ENCODE measurements at places on chromosomes 3 and 15.

DNA sequence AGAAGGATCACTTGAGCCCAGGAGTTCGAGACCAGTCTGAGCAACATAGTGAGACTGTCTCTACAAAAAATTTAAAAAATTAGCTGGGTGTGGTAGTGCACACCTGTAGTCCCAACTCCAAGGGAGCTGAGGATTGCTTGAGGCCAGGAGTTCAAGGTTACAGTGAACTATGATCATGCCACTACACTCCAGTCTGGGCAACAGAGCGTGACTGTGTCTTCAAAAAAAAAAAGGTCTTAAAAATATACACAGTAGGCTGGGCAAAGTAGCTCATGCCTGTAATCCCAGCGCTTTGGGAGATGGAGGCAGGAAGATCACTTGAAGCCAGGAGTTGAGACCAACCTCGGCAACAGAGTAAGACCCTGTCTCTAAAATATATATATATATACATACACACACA lies 11.2 kb upstream of the CAMK1 start:
- peaks cover 2% of the 10 kb centered on the region for H3K4me1 ChIP-seq
- H3K36me3 ChIP-seq = peaks cover 58% of the 10 kb centered on the region
- no peak overlapping the region for H3K27ac ChIP-seq

GRCh38 chr3:128556907-128557306 lies 63.9 kb upstream of the GATA2 start:
- H3K27me3 ChIP-seq = peaks cover 73% of the 10 kb centered on the region
- H3K27ac ChIP-seq = no peak overlapping the region
- H3K4me3 ChIP-seq = no peak overlapping the region

DNA sequence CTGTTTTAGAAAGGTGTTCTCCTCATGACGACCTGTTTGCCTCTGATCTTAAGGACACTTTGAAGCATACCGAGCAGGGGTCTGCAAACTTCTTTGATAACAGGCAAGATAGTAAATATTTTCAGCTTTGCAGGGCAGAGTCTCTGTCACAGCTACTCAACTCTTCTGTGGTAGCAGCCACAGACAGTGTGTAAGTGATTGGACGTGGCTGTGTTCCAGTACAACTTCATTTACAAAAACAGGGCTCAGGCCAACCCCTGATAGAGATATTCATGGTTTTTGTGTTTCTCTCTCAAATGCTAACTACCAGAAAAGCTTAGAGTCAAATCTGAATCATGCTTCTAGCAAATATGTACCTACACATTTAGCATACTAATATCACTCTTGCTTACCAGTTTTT lies 51.5 kb downstream of the TGFBR2 start:
- H3K4me3 ChIP-seq = no peak overlapping the region
- H3K36me3 ChIP-seq = peaks cover 88% of the 10 kb centered on the region
- peak overlapping the region; percentile 100 for H3K27ac ChIP-seq
- peaks cover 18% of the 10 kb centered on the region for H3K4me1 ChIP-seq

DNA sequence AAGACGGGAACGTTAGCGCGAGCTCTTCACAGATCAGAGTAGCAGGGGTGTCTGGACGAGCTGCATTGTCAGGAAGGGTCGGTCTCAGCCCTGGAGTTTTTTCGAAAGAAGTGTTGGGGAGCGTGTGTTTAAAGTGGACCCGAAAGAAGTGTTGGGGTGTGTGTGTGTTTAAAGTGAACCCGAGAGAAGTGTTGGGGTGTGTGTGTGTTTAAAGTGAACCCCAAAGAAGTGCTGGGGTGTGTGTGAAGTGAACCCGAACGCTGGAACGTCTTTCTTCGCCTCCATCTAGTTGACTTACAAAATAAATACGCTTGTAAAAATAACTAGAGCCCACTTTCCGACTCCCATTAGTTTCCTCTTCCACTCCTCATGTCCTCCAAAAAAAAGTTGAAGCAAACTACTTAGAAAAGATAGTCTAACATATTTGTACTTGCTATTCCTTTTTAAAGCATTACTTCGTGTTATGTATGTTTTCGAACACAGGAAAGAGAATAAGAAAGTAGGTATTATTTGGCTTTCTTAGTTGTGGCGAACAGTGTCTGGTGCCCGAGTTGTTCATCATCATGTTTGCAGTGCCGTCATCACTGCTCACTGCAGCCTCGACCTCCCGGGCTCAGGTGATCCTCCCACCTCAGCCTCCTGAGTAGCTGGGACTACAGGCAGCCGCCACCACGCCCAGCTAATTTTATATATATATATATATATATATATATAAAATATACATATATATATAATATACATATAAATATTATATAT lies 1.0 kb downstream of the LRCH3 start:
- peak; percentile 60 for DNase-seq
- H3K27me3 ChIP-seq = no peaks in the 10 kb centered on the region
- H3K36me3 ChIP-seq = no peaks in the 10 kb centered on the region

- H3K27me3 ChIP-seq = no peaks in the 10 kb centered on the region
- H3K4me1 ChIP-seq = peaks cover 8% of the 10 kb centered on the region
- no peaks in the 10 kb centered on the region for H3K36me3 ChIP-seq
- DNase-seq = no peak
These were observed 242.2 kb upstream of the ZPLD1 start for GRCh38 chr3:102192575-102192974.

DNA sequence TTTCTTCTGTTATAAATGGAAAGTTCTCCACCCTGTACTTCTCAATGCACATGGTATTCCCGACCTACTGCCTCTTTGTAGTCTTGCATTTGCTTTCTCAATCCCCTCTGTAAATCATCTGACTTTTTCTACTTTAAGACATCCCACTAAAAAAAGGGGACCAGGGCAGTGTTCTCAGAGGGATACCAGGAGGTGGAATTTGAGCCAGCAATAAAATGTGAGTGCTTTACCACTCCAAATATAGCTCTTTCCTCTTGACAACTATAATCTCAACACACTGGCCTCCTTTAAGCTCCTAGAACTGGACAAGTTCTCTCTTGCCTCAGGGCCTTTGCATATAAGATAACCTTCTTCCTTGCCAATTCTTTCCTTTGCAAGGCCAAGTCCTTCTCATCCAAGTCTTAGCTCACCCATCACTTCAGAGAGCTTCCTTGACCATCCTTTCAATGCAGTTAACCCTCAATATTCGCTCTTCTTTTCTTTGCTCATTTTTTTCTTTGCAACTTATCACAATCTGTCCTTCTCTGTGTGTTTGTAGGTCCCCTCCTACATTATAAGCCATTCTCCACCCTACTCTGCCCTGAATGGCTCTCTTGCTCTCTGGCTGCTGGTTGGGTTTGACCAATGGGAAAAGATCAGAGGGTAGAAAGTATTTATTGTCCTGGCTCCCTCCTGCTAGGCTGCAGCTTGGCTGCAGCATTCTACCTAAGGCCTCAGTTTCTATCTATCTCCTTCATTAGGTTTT lies 93.4 kb downstream of the PRICKLE2 start:
- H3K36me3 ChIP-seq = peaks cover 80% of the 10 kb centered on the region
- no peaks in the 10 kb centered on the region for H3K27me3 ChIP-seq
- no peak overlapping the region for H3K4me3 ChIP-seq
- DNase-seq = peak; percentile 27
- peaks cover 9% of the 10 kb centered on the region for H3K4me1 ChIP-seq

DNA sequence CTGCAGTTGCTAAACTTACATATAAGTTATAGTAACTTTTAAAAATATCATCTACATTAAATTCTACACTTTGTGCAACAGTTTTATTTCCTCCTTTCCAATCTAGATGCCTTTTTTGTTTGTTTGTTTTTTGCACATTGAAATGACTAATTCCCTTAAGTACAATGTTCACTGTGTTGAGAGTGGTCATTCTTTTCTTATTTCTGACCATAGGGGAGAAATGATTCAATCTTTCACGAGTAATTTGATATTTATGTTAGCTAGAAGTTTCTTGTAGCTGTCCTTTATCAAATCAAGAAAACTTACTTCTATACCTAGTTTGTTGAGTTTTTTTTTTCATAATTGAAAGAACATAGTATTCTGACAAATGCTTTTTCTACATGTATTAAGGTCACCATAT lies 85.0 kb upstream of the CBLB start:
- H3K4me1 ChIP-seq = no peaks in the 10 kb centered on the region
- no peak overlapping the region for H3K27ac ChIP-seq
- H3K27me3 ChIP-seq = no peaks in the 10 kb centered on the region
- no peaks in the 10 kb centered on the region for H3K36me3 ChIP-seq
- no peak for DNase-seq
- no peak overlapping the region for H3K4me3 ChIP-seq

- no peaks in the 10 kb centered on the region for H3K36me3 ChIP-seq
- DNase-seq = peak; percentile 89
- no peaks in the 10 kb centered on the region for H3K4me1 ChIP-seq
- no peak overlapping the region for H3K4me3 ChIP-seq
These were observed 257.2 kb upstream of the TPRG1 start for GRCh38 chr3:188914552-188914951.

DNA sequence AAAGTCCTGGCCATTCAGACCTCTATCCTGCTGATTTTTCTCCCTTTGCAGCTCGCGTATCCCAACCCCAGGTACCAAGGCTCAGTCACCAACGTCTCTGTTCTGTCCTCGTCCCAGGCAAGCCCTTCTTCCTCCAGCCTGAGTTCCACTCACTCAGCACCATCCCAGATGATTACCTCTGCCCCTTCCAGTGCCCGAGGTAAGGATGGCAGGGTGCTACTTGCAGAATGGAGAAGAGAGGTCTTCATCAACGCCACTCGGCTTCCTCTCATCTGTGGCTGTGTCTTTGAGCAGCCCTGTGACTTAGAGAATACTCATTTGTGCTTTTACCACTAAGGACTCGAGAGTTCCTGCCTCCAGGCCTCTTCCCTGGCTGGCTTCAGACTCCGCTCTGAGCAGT lies 22.6 kb upstream of the MANF start:
- no peaks in the 10 kb centered on the region for H3K4me1 ChIP-seq
- H3K27ac ChIP-seq = no peak overlapping the region
- H3K36me3 ChIP-seq = no peaks in the 10 kb centered on the region
- no peak overlapping the region for H3K4me3 ChIP-seq
- H3K27me3 ChIP-seq = peaks cover 2% of the 10 kb centered on the region

DNA sequence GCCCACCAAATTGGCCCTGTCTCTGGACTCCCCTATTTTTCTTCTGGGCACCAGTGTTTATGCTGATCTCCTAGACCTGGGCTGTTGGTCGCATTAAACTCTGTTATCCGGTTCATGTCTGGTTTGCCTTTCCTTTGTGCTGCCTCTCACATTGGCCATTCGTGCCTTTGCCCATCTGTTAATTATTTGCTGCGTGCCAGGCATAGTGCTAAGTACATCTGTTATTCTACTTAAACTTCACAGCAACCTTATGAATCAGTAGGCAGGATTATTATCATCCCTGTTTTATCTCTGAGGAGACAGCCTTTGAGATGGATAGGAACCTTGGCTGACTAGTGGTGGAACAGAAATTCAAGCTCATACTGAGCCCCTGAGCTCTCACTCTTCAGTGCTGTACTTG lies 76.0 kb downstream of the THSD4 start:
- no peaks in the 10 kb centered on the region for H3K4me1 ChIP-seq
- DNase-seq = no peak
- H3K4me3 ChIP-seq = no peak overlapping the region
- H3K27ac ChIP-seq = no peak overlapping the region
- H3K36me3 ChIP-seq = peaks cover 3% of the 10 kb centered on the region
- H3K27me3 ChIP-seq = no peaks in the 10 kb centered on the region

- H3K27me3 ChIP-seq = no peaks in the 10 kb centered on the region
- no peak overlapping the region for H3K27ac ChIP-seq
- peak overlapping the region; percentile 45 for H3K4me3 ChIP-seq
- no peaks in the 10 kb centered on the region for H3K4me1 ChIP-seq
- DNase-seq = no peak
These were observed 81.9 kb downstream of the MECOM start for GRCh38 chr3:169581633-169582032.

GRCh38 chr3:9422712-9423424 lies 25.5 kb downstream of the SETD5 start:
- H3K27ac ChIP-seq = peak overlapping the region; percentile 94
- no peaks in the 10 kb centered on the region for H3K27me3 ChIP-seq
- peak; percentile 96 for DNase-seq
- H3K4me1 ChIP-seq = no peaks in the 10 kb centered on the region
- no peak overlapping the region for H3K4me3 ChIP-seq
- H3K36me3 ChIP-seq = peaks cover 14% of the 10 kb centered on the region

GRCh38 chr3:66392512-66392911 lies 108.3 kb downstream of the LRIG1 start:
- H3K36me3 ChIP-seq = peaks cover 45% of the 10 kb centered on the region
- no peaks in the 10 kb centered on the region for H3K27me3 ChIP-seq
- DNase-seq = no peak
- peak overlapping the region; percentile 19 for H3K27ac ChIP-seq
- H3K4me1 ChIP-seq = peaks cover 33% of the 10 kb centered on the region

GRCh38 chr3:172580680-172581401 lies 57.6 kb upstream of the TNFSF10 start:
- no peak overlapping the region for H3K27ac ChIP-seq
- H3K4me1 ChIP-seq = no peaks in the 10 kb centered on the region
- no peaks in the 10 kb centered on the region for H3K36me3 ChIP-seq
- DNase-seq = no peak
- H3K27me3 ChIP-seq = no peaks in the 10 kb centered on the region

GRCh38 chr15:34336991-34337556 lies 507 bp downstream of the SLC12A6 start:
- H3K4me3 ChIP-seq = peak overlapping the region; percentile 94
- no peaks in the 10 kb centered on the region for H3K27me3 ChIP-seq
- DNase-seq = no peak
- H3K36me3 ChIP-seq = peaks cover 7% of the 10 kb centered on the region
- H3K27ac ChIP-seq = no peak overlapping the region
- H3K4me1 ChIP-seq = peaks cover 14% of the 10 kb centered on the region

- H3K27ac ChIP-seq = no peak overlapping the region
- no peaks in the 10 kb centered on the region for H3K27me3 ChIP-seq
These were observed 954 bp downstream of the CLDN11 start for GRCh38 chr3:170419557-170420087.

GRCh38 chr15:85406916-85407315 lies 26.5 kb downstream of the AKAP13 start:
- H3K4me3 ChIP-seq = no peak overlapping the region
- H3K27me3 ChIP-seq = no peaks in the 10 kb centered on the region
- peak overlapping the region; percentile 90 for H3K27ac ChIP-seq
- H3K36me3 ChIP-seq = no peaks in the 10 kb centered on the region

GRCh38 chr15:62109982-62110851 lies 43.4 kb downstream of the C2CD4A start:
- H3K36me3 ChIP-seq = no peaks in the 10 kb centered on the region
- DNase-seq = peak; percentile 56
- no peaks in the 10 kb centered on the region for H3K27me3 ChIP-seq
- no peak overlapping the region for H3K4me3 ChIP-seq
- H3K4me1 ChIP-seq = peaks cover 16% of the 10 kb centered on the region
- H3K27ac ChIP-seq = no peak overlapping the region
